ENCODE measurements at places on chromosomes 13 and 19. TPM values are rescaled to one million over a fixed set of nuclear protein-coding genes. Genes with fewer than 3 reads are reported as not detected.

- no peak for DNase-seq
Observed at GRCh38 chr19:38733493-38734175, 10.6 kb downstream of the CAPN12 start.

NFIX gene
- total RNA-seq: 129 TPM

GRCh38 chr13:51625555-51626345 lies 41.5 kb downstream of the WDFY2 start:
- no peak for DNase-seq

- DNase-seq: peak; percentile 73
Observed at GRCh38 chr13:113098162-113098732, 7.3 kb upstream of the F7 start.

GRCh38 chr13:98557937-98558792 lies 18.7 kb downstream of the STK24 start:
- DNase-seq: no peak
